ENCODE measurements at places on chromosomes 11 and 22.
A peak's percentile ranks its signal among the peaks of the same experiment; 100 is the strongest.

- peak; percentile 36 for DNase-seq
These were observed 58.2 kb downstream of the ACER3 start for GRCh38 chr11:76918941-76919386.

DNA sequence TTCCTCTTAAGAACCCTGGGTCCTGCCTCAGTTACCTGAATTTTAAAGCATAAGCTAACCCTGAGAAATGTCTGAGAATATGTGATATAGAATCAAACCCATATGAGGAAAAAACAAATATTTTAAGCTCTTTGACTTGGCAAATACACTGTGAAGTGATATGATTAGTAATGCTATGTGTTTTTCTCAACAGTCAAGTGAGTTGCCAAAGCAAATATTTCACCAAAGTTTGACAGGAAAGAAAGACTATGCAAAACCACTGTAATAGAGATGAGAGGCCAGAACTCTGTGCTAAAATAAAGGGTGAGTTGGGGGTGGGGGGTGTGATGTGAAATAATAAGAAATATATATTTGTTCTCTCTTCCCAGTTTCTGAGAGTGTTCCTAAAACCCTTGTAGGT is 613.5 kb upstream of the CCDC179 start:
- DNase-seq = no peak

GRCh38 chr11:132463295-132464002 is 1068.9 kb downstream of the OPCML start:
- no peak for DNase-seq

DNA sequence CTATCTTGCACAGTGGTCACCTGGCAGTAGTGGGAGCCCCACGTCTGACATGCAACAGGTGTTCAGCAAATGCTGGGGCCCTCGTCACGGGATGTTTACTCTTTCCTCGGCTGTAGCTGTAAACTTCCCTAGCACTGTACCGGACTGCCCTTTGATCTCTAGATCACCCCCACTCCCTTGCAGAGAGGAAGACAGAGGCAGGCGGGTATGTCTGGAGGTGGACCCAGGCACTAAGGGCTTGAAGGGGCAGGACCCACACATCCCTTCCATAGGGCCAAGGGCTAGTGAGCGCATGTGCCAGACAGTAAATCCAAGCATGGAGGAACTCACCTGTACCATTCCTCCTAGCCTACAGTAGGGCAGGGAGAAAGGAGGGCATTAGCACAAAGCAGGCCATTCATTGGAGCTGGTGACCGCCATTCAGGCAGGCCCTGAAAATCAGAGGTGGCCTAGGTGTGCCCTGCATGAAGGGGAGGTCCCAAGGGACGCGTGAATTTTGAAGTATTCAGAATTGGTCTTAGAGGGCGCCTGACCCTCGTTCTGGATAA is 1.9 kb upstream of the SMTN start:
- no peak for DNase-seq

GRCh38 chr22:37396488-37397084 is 30.7 kb downstream of the ELFN2 start:
- DNase-seq = no peak

- DNase-seq = no peak
These were observed 3.7 kb downstream of the CTTN start for GRCh38 chr11:70402016-70402415.

DNA sequence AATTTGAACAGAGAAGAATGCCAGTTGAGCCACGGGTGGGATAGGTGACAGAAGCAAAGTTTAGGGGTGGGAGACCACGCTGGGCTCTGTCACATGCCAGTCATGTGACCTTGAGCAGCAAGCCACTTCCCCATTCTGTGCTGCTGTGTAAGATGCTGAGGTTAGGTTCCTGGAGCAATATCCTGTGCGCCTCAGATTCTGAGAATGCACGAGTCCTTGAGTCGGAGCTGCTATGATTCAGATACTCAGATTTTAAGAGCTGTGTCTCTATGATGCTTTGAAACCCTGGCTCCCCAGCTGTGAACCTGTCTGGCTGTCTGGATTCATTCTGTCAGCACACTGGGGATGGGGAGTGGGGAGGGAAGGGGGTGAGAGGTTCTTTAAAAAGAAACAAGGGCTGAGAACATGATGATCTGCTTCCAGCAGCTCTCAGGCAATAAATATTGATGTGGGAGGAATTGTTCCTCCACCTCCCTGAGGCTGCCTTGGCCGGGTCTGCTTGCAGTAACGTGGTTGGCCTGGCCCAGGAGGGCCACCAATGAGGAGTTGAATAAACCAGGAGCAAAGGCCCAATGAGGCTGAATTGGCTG is 24.0 kb downstream of the SLCO2B1 start:
- DNase-seq = peak; percentile 67

Data from activated CD4-positive, alpha-beta T cell treated with anti-CD3 and anti-CD28 coated beads, Interleukin-2, Interleukin-6, amounts not matched to agents 100 ng/mL and 50 ng/mL, durations not matched to agents 16 hours and 8 hours (primary cell).